Endothelial cell of umbilical vein (primary cell): ENCODE measurements at places on chromosomes 6 and 20.
A peak's percentile ranks its signal among the peaks of the same experiment; 100 is the strongest.

DNA sequence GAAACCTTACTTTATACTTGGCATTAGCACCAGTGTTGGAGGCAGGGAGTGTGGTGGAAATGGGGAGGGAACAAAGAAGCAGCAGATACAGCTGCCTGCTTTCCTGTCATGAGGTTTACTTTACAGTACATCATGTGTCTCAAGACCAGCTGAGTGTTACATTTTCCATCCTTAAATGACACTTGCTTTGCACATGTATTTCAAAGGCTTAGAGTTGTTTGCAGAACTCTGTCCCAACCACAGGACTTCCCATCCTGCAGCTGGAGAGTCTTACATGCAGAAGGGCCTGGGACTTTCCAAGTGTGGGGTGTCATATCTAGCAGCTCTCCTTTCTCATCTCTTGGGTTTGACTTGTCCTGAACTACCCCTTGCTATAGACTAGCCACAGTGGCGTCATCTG lies 395.9 kb downstream of the DHX35 start:
- no peak for DNase-seq

GRCh38 chr20:51195419-51195901 lies 172.6 kb upstream of the KCNG1 start:
- no peak for DNase-seq

DNA sequence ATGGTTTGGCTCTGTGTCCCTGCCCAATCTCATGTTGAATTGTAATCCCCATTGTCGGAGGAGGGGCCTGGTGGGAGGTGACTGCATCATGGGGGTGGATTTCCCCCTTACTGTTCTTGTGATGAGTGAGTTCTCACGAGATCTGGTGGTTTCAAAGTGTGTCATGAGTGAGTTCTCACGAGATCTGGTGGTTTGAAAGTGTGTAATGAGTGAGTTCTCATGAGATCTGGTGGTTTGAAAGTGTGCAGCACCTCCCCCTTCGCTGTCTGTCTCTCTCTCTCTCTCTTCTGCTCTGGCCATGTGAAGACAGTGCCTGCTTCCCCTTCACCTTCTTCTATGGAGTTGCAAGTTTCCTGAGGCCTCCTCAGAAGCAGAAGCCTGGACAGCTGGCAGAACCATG lies 87.6 kb downstream of the MYLK4 start:
- DNase-seq, result no peak

- DNase-seq, result no peak
These were observed 536.0 kb downstream of the BCKDHB start for GRCh38 chr6:80642452-80642851.

DNA sequence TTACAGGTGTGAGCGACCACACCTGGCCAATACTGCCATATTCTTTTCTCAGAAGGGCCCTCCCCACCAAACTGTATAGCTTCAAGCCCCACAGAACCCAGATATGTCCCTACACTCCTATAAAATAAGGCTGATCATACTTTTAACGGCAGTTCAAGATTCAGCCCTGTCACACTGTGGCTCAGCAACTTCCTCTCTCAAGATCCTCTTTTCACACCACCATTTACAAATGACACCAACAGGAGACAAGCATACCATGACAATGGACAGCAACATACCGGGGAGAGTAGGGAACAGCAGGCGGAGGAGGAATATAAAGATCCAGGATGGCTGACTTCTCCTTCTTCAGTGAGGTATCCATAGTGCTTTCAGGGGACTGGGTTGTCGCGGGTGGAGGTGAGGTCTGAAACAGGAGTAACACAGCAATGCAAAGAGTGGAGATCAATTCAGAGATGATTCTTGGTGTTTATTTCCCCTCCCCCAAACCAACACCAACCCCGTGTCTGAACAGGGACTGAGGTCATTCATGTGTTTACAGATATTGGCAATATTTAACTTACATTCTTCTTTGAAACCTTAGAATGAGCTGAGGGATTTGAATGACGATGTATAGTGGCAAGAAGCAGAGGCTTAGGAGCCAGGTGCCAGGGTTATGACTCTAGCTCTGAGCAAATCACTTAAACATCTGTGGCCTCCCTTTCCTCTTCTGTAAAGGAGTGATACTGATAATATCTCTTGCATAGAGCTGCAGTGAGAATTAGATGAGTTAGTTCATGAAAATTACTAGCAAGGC lies 57.6 kb upstream of the IPCEF1 start:
- peak; percentile 10 for DNase-seq

GRCh38 chr20:48557380-48557779 lies 270.4 kb downstream of the PREX1 start:
- DNase-seq, result no peak

- no peak for DNase-seq
These were observed 40.5 kb downstream of the SNAI1 start for GRCh38 chr20:50023116-50023805.

DNA sequence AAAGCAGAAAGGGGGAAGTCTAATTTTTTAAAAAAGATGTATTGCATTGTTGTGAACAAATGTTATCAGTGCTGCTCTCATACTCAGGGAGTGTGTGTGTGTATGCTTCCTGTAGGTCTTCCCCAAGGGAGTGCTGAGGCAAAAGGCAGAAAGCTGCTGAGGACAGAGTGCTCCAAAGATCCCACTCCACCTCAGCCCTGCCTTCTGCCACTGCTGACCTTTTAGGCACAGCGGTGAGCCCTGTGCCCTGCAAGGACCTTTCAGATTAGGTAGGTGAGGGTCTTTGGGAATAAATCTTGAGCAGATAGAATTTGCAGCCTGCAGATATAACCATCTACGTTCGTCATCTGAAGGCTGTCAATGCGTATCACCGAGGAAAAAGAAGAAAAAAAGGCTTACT lies 756.4 kb upstream of the MMS22L start:
- no peak for DNase-seq

- DNase-seq, result no peak
These were observed 48.2 kb upstream of the TENT5A start for GRCh38 chr6:81800666-81801065.

- no peak for DNase-seq
These were observed 9.1 kb downstream of the MTG2 start for GRCh38 chr20:62191781-62192559.

DNA sequence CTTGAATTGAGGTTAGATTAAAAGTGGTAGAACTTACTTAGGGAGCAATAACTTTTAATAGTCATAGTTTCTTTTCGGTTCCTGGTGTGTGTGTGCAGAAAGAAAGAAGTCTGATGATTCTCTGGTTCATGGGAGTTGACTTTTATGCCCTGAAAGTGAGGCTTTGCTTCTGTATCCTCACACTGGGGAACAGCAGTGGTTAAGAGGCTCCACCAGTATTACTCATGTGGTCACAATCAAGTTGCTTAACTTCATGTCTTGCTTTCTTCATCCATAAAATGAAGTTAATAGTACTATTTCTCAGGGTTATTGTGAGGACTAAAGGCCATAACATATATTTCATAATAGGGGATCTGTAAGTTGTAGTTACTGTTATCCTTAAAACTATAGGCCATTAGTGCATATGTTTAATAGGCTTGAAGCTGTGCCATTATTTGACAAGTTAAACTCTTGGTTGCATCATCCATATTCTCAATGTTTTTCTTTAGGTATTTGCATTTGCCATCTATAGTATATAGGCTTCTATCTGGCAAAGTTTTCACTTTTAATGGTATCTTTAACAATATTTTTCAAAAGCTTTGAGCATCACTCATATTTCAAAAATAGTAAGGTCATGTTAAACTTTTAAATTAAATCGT lies 262.4 kb downstream of the PLCB1 start:
- DNase-seq, result no peak

DNA sequence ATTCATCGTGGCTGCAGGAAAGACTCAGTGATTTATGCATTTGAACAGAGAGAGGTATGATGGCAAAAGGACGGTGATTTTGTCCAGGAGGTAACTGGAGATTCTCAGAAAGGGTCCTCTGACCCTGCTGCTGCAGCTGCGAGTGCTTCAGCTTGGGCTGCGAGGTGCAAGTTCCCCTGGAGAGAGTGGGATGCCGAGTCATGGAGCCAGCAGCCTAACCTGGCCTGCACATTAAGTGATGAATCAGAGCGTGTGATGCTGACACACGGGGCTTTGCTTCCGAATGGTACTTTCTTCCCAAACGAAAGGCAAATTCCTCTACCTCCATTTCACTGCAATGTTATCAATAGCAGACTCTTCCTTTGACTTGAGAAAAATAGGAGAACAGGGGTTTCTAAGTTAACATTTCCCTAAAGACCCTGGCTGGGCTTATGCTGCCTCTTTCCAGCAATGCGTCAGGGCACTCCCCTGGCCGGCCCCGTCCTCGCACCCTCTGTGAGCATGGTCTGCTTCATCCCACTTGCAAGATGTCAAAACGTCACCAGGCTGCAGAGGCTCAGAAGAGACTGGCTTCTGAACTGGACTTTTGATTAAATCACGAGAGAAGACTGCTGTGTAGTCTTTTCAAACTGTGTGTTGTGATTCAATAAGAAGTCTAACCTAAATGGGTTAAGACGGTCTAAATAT lies 628.0 kb upstream of the AGPAT4 start:
- DNase-seq, result no peak

DNA sequence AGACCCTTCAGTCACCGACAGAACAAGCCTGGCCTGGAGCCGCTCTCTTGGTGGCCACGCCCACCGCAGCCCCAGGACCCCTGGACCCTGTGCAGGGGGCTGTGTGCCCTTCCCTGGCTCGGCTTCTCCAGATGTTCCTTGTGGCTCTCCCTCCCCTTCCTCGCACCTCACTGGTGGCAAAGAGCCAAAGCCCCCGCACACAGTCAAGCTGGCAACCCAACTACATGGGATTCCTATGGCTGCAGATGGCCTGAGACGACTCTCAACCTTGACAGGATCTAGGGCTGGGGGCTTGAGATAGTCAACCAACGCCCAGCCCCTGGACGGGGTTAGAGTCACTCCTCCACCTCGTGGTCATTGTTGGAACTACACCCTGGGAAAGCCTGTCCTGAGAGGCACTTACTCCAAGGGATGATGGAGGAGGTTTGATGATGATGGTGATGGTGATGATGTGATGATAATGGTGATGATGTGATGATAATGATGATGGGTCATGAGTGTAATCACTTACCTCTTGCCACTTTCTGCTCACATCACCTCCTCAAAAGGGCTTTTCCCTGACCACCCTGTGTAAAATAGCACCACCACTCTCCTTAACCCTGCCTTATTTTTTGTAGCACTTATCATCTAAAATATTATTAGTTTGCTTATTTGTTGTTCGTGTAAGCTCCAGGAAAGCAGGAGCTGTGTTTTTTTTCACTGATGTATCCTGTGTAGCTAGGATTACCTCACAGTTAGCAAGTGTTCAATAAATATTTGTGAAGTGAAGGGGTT lies 278.4 kb downstream of the LRFN2 start:
- peak; percentile 43 for DNase-seq

GRCh38 chr6:35082733-35083403 lies 58.3 kb downstream of the TCP11 start:
- DNase-seq, result no peak

DNA sequence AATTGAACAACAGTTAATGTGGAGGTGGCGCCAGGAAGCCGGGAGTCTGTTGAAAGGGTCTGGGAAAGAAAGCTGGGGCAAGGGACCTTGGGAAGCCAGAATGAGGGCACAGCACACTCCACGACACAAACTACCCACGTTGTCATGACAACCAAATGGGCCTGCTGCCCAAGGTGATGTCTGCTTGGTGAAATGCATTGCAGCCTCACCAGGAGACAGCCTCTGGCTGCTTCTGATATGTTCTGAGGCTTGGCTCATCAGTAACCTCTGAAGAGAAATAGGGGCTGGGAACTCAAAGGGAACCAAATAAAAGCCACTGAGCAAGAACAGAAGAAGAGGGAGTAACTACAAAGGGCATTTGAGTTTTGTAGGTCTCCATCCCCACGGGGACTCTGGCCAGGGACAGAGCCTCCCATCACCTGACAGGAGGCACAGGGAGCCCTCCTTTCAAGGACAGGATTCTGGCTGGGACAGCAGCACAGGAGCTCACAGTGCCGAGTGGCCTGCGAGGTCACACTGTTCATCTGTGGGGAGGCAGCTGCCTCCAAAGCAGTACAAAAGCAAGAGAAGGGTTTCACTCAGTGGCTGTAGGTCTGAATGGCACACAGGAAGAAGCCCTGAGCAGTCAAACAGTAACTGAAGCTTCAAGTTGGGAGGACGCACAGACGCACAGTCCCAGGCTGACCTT lies 44.6 kb upstream of the KCNK16 start:
- no peak for DNase-seq

DNA sequence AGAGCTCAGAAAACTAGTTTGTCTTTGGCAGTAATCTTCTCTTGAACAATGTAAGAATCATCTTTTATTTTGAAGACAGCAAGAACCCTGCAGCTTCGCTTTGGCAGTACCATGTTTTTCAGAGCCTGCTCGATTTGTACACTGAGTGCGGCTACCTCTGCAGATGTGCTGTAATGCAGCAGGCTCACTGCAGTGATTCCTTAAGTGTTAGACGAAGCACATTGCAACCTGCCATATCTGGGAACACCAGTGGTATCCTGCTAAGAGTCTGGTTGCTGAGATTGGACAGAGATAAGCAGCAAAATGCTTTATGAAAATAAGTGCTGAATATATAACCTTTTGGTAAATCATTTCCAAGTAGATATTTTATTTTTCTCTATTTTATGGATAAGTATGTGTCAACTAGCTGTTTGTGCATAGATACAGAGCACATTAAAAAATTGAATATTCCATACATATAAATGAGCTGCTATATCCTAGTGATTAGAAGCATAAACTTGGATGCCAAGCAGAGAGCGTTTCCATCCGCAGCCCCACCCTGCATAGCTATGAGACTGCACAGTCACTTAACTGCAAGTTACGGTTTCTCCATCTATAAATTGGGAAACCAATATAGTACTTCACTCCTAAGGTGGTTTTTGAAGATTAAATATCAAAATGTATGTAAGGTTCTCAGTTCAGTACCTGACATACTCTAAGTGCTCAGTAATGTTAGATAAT lies 328.3 kb downstream of the FARS2 start:
- DNase-seq, result no peak

DNA sequence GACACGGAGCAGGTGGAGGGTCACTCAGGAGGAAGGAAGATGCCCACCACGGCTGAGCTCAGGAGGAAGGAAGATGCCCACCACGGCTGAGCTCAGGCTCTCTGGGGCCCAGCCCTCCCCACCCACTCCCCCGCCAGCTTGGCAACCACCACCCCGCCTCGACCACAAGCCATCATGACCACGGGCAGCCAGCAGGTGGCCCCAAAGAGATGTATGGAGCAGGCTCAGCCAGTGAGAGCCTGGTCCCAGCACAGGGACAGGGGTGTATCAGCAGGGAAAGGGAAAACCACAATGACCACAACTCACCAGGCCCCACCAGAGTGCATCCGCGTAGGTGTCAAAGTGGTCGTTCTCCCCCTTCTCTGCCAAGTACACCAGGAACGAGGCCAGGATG lies 30.4 kb downstream of the KCNQ2 start:
- peak; percentile 41 for DNase-seq

- DNase-seq, result no peak
These were observed 380.3 kb downstream of the PREX1 start for GRCh38 chr20:48447456-48447855.

GRCh38 chr20:41304424-41305079 lies 13.0 kb downstream of the ZHX3 start:
- no peak for DNase-seq

GRCh38 chr20:39112178-39112743 lies 150.1 kb downstream of the DHX35 start:
- DNase-seq, result peak; percentile 41

- DNase-seq, result peak; percentile 5
These were observed 119.0 kb upstream of the GLP1R start for GRCh38 chr6:38929560-38929959.

- no peak for DNase-seq
These were observed 52.9 kb downstream of the TRMT11 start for GRCh38 chr6:126039284-126039683.
